CD4-positive, alpha-beta T cell treated with Interferon alpha-2 for 1 hour (primary cell): ENCODE measurements at places on chromosomes 11 and 22.

DNA sequence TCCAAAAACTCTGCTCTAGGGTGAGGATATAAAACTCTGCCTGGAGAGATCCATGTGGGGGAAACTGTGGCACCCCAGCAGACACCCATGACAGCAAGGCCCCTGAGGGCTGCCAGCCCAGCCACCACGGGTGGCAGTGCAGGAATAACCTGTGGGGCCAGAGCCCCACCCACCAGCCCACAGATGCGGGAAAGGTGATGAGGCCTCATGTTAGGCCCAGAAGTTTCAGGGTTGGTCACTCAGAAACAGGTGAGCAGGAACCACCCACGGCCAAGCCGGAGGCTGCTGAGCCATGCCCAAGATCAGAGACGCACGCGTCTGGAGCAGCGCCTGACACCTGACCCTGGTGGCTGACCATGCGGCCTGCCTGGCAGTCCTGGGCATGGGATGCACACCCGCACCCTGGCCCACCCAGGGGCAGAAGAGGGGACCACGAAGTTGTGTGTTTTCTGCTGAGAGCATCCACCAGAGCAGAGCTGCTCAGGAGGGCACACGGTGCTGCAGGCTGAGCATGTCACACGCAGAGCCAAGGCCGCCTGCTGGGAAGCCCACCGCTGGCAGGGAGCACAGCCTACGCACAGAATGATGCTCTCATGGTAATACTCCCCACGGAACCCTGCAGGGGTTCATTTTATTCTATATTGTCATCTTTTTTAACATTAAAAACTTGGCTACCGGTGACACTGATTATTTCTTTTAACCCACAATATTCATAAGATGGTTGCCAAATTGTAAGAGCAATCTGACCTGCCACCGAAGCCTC, 41.2 kb downstream of the DUSP8 start:
- DNase-seq: no peak

GRCh38 chr22:24463071-24463760, 31.9 kb upstream of the UPB1 start:
- DNase-seq: no peak

DNA sequence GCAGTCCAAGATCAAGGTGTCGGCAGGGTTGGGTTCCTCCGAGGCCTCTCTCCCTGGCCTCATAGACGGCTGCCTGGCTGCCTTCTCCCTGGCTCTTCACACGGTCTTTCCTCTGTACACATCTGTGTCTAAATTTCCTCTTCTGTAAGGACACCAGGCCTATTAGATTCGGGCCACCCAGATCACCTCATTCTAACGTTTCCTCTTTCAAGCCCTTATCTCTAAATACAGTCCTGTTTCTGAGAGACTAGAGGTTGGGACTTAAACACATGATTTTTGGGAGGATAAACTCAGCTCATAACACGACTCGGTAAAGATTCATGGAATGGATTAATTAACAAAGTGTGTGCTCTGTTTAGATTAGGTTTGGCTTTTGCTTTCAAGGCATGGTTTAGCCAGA, 136.0 kb upstream of the SORL1-AS1 start:
- DNase-seq: no peak

DNA sequence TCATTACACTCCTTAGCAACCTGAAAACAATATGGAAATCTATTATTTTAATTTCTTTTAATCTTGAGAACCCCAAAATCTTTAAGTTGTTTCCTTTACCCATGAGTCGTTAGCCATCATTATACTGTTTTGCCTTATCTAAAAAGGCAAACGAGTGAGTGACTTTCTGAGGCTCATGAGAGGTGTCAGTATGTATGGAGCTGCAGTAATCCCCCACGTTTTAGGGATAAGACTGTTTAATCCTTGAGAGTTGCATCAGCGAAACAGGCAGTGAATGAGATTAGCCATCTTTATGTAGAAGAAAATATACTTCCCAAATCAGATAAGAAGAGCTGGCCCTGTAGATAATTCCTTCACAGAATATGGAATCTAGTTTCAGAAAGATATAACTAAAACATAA, 1147.0 kb downstream of the DLG2 start:
- DNase-seq: no peak

DNA sequence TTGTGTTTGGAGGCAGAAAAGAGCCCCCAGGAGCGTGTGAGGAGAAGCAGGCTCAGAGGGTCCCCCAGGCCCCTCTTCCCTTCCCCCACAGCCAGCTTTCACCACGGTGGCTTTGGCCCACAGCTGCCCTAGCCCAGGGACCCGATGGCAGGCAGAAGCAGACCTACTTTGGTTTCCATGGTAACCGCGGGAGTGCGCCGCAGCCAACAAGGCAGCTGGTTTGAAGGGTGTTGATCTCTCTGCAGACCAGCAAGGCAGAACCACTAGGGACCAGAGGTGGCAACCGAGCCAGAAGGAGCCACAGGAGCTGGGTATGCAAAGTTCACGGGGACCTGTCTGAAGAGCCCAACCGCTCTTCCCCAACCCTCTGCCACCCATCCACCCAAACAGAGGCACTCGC, 69.4 kb downstream of the BUD13 start:
- no peak for DNase-seq

DNA sequence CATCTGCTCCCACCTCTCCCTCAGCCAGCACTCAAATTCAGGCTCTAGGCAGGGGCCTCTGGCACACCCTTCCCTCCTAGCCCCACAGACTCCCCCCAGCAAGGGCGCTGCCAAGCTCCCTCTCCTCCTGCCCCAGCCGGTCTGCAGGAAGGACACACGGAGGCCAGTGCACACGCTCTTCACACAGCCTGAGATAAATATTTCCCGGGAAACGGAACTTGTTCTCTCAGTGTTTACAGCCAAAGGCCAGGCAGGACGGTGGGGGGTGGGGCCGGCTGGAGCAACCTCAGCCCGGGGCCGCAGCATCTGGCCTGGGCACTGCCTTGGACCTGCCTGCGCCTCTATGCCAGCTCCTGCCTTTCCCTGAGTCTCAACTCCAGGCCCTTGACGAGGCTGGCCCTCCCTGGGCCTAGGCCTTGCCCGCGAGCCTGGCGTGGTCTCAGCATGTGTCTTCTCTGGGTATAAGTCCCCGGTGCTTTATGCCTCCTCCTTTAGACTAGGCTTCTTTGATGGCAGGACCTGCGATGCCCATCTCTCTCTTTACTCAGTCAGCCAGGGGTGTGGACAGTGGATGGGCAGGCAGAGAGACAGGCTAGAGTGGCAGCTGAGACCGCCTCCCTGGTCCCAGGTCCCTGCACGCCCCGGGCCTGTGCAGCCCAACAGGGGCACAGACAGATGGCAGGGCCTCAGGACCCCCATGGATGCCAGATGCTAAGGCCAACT, 48.4 kb downstream of the PDE2A start:
- no peak for DNase-seq

GRCh38 chr22:20191000-20191515, 40.2 kb upstream of the CCDC188 start:
- DNase-seq: no peak

GRCh38 chr22:45842291-45842991, 134.5 kb downstream of the WNT7B start:
- no peak for DNase-seq
